ENCODE measurements at places on chromosomes 2 and 18.

GRCh38 chr18:68769461-68769860 lies 28.4 kb upstream of the CCDC102B start:
- DNase-seq: no peak

DNA sequence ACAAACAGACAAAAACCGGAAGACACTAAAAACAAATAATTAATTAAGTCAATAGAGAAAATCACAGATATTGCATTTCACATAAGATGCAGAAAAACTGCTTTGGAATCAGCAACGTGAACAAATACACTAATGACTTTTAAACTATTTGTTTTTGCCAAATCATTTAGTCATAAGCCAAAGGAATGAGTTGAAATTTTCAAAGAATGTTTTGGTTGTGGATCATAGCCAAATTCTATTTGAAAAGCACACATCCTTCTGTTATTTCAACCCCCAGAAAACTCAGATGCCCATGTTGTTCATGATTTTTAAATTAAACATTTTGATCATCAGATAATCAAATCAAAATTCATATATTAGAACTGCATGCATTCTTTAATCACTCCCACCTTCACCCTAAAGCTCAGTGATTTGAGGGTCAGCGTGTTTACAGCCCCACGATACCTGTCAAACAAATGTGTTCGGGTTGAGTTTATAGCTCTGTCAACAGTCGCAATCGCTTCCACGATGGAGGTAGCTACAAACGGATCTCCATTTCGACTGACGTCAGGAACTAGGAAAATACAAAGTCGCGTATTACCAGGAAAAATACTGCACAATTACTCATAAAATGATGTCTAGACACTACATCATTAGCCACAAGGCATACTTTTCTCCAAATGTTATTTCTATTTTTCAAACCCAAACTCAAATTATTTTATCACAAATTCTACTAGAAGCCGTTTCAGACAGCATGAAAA lies 90.2 kb downstream of the PXDN start:
- DNase-seq: no peak

- DNase-seq: no peak
Observed at GRCh38 chr2:143138292-143138691, 9.1 kb downstream of the ARHGAP15 start.

- DNase-seq: no peak
Observed at GRCh38 chr2:127702395-127703009, 1.2 kb downstream of the SFT2D3 start.

DNA sequence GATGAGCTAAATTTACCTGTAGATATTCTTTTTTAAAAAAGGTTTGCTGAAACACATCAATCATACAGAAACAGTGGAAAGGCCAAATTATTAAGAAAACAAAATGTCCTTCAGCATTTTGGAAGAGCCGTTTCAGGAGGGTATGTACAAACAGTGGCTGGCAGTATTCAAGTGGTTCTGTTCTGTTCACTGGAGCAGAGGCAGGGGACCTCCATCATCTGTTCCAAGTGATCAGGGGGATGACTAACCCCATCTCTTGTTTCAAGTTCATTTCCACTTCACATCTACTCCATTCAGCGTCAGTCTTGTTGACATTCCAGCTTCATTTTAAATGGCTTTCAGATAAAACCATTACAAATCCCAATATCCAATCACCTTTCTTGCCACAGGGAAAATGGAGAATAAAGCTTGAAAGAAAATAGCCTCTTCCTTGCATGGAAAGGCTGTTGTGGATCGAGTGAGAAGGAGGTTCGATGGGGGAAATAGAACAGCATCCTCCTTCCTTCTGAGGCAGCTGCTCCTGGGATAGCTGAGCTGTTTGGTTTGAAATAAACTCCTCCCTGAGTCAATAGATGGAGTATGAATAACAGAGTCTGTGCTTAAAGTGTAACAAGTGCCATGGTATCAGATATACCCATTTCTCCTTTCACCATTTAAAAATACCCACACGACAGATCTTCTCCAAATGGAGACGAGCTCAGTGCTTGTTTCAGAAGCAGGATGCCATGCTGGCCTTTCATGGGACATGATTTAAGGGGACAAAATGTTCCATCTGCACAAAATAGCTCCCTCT lies 63.7 kb upstream of the OTOF start:
- no peak for DNase-seq

- no peak for DNase-seq
Observed at GRCh38 chr2:240212425-240213225, 72.2 kb upstream of the OTOS start.

DNA sequence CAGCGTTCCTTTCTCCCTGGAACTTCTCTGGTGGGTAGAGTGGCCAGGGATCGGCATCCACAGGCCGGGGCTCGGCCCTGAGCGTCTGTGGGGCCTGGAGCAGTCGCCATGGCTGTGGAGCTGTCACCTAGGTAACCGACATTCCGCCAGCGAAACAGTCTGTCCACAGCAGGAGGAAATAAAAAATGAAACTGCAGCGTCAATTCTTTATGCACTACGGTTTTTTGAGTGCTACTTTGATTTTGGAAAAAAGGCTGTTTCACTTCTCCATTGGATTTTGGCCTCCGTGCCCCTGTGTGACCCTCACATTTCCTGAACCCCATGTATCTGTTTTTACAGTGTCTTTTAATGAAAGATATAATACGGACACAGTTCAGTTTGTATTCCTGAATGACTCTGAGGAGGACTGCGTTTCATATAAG lies 163.4 kb downstream of the LDLRAD4 start:
- DNase-seq: no peak

GRCh38 chr2:170485254-170486026 lies 229.7 kb upstream of the SP5 start:
- DNase-seq: no peak

GRCh38 chr2:120747706-120748105 lies 12.0 kb downstream of the GLI2 start:
- no peak for DNase-seq

- DNase-seq: no peak
Observed at GRCh38 chr2:165115258-165115657, 88.6 kb downstream of the SCN3A start.

Data from iPS DF 6.9 (cell line).